ENCODE measurements at places on chromosomes 11 and 22.

DNA sequence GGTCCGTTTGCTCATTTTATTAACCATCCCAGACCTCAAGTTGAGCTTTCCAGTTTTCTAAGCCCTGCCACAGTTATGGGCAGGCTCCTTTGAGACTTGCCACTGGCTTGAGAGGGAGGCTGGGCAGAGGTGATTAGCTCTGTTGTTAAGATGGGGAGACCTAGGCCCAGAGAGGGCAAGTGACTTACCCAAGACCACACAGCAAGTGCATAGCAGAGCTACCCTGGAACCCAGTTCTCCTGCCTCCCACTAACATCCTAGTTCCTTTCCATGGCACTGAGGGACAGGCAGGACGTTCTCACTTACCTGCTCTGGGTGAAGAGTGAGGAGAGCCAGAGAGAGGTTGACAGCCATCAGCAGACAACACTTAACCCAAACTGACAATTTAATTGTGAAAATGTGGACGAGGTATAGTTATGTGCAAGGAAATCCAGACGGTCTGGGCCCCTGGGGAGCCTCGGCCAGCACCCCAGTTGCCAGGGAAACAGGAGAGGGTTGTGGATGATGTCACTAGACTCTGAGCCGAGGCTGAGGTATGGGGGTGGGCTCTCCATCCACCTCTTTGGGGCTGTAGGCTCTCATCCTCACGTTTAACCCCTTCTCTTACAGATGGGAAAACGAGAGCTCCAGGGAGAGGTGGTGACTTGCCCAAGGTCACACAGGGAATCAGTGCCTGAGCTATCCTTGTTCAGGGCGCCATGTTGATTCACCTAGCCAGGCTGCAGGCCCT, 12.3 kb upstream of the WNT11 start:
- DNase-seq, result no peak

DNA sequence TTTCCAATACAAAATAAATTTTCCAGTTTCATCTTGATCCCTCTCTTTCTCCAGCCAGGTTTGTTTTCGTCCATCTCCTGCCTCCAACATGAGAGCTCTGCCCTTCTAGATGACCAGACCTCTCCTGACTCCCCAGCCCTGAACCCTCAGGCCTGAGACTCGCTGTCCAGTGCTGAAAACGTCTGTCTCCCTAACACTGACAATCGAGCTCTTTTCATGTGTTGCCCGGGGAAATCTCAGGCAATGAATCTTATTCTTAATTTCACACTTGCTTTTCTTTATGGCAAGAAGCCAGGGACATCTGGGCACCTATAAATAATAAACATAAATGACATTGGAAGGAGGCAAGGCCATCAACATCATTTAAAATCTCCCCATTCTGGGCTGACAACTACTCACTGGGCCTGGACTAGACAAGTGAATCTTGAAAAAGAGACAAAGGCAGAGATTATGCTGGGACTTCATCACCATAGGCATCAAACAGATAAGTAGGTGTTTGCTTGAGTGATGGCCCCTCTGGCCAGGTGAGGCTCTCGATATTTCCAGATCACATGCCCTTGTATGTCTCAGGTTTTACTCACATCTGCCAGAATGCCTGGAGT, 274.5 kb upstream of the B3GAT1 start:
- DNase-seq, result no peak

DNA sequence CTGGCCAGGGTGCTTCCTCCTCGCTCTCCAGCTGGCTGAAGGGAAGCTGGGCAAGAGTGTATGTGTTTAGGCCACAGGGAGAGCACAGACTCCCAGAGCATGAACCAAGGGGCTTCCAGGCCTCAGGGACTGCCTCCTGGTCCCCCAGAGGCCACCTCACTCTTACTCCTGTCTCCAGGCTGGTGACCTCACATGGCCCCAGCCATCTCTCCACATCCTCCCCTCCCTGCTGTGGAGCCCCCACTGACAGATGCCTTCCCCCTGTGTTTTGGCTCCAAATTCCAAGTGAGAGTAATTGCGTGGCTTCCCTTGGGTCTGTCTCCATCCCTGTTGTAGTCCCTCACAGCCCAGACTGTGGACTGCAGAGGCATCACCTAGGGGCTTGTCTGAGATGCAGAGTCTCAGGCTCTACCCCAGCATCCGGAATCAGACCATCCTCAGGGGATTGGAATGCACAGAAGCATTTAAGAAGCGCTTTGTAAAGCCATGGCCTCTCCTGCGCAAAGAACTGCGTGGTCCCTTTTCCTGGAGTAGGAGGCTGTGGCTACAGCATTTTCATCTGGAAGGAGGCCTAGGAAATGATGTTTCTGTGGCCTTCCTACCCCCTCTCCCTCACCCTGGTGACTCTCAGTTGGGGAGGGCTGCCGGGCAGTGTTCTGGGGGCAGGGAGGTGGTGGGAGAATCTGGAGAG, 91.1 kb downstream of the ATXN10 start:
- DNase-seq, result no peak

DNA sequence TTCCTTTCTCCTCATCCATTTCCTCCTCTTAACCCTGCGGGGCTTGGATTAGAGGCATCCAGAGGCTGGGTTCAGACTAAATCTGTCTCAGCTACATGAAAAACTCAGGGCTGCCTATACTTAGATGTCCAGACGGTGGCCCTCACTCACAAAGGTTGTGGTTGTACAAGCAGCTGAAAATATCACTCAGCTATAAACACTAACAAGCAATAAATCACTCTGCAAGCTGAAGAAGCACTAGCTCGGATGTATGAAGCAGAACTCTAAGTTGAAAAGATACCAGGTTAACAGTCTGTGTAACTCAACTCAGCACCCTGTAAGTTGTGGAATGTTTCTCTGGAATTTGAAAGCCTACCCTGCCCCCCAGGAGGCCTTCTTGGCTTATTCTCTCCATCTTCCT, 82.9 kb downstream of the EXT2 start:
- DNase-seq, result no peak

DNA sequence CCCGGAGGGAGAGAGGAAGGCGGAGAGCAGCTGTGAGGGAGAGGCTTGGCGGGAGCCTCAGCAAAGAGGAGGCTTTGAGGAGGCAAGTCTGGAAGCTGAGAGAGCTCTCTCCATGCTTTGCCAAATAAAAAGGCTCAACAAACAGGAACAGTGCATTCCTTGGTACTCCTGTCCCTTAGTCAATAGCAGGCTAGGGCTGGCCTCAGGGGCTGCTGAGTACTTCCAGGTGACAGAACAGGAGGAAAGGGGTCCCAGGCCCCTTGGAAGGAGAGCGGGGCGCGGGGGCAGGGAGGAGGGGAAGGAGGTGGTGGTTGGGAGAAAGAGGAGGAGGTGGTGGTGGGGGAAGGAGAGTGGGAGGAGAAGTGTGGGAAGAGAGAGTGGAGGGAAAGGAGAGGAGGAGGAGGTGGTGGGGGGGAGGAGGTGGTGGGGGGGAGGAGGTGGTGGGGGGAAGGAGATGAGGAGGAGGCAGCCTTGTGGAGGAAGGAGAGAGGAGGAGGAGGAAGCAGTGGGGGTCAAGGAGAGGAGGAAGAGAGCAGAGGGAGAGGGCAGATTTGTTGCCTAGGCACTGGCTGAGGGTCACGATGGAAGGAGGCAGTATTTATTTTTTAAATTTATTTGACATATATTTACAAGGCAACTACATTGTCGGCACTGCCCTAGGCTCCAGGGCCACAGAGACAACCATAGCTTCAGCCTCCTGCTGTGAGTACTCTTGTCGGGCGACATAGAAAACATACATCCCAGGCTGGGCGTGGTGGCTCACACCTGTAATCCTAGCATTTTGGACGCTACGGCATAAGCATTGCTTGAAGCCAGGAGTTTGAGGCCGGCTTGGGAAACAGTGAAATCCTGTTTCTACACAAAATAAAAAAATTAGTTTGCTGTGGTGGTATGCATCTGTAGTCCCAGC, 74.2 kb upstream of the ZBED5 start:
- DNase-seq, result no peak

- no peak for DNase-seq
Measured at GRCh38 chr11:121105481-121106195, 4.6 kb downstream of the TECTA start.

- peak; percentile 84 for DNase-seq
Measured at GRCh38 chr22:46660604-46661201, 40.5 kb downstream of the GRAMD4 start.

- DNase-seq, result peak; percentile 88
Measured at GRCh38 chr22:30356449-30357235, at the start of the genes CCDC157 and SF3A1. CCDC157 (plus strand) TSS chr22:30357007; CDS start chr22:30366001, 8,994 bp downstream. SF3A1 (minus strand) TSS chr22:30356894; CDS start chr22:30356792, 102 bp downstream.

DNA sequence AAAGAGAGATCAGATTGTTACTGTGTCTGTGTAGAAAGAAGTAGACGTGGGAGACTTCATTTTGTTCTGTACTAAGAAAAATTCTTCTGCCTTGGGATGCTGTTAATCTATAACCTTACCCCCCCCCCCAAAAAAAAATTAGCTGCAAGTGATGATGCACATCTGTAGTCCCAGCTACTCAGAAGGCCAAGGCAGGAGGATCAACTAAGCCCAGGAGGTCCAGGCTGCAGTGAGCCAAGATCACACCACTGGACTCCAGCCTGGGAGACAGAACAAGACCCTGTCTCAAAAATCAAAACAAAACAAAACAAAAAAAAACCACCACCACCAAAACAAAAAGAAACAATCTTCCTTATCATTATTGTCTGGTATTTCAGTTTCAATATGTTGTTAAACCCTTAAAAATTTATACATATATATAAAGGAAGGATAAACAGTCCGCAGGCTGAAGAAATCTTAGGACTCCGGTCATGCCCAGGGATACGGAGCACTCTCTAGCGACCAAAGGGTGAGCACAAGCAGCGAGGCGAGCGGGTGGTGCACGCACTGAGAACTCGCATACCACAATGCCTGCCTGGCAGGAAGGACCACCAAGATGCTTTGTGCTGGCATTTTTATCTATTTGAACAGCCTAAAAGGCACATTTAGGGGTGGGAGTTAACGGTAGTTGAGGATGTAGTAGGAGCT, 6.4 kb downstream of the POLDIP3 start:
- DNase-seq, result no peak

DNA sequence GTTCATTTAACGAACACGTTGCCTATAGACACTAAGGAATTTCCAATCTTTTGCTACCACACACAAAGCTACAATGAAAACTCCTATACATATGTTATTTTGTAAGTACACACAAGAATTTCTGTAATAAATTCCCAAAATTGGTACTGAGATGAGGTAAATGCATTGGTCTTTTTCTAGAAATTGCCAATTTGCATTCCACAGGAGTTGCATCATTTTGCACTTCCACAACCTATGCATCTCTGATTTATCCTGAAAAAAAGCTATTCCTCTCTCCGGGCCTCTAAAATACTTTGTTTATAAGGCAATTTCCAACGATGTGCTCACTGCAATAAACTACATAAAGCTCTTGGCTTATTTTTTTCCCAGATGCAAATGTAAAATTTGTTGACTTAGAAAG, 24.9 kb downstream of the IMMP1L start:
- DNase-seq, result no peak

- DNase-seq, result no peak
Measured at GRCh38 chr22:44025171-44026065, 1.3 kb downstream of the PARVB start.

GRCh38 chr11:64337538-64338249, 2.3 kb upstream of the CCDC88B start:
- no peak for DNase-seq

DNA sequence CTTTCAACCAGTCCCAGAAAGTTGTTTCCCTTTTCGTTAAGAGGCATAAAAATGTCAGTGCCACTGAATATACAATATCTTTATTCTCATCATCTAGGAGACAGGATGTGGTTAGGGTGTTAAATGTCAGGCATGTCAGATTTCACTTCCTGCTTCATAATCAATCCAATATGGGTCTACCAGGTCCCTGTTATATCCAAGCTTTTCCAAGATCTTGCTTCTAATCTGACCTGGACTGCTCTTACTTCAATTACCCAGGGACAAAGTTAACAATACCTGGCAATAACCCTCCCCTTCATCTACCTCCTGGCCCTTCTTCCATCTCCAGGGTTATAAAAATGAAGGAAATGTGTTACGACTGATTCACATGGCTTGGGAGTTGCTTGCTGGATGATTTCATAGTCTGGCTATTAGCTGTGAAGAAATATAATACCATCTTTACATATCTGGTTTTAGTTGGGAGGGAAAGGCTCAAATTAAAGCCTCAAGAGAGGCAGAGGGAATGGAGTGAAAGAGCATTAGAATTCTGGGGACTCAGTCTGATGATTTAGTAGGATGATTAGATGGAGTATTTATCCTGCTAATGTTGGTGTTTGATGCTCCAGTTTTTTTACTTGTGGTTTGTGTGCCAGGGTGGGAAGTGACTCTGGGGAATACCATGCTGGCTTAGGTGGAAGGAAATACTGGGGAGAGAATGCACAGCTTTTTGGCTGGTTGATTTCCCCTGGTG, 534.3 kb downstream of the ETS1 start:
- peak; percentile 79 for DNase-seq

Data from NCI-H2029 (cell line).